ENCODE measurements at places on chromosomes 2 and 18.

- no peak for DNase-seq
Observed at GRCh38 chr2:107215401-107216350, 329.7 kb upstream of the ST6GAL2 start.

DNA sequence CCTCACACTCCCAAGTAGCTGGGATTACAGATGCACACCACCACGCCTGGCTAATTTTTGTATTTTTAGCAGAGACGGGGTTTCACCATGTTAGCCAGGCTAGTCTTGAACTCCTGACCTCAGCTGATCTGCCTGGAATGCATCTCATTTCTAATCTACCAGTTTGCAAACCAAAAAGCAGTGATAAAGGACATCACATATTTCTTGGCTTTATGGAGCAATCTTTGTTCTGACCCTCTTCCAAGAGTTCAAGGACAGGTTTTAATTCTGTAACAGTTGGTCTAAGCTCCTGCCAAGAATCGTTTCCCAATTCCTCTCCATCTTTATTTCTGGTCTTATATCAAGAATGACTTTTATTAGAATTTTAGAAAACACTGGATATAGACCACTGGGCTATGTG is 67.7 kb downstream of the SLC40A1 start:
- no peak for DNase-seq

- no peak for DNase-seq
Observed at GRCh38 chr2:222054813-222055212, 244.0 kb downstream of the PAX3 start.

DNA sequence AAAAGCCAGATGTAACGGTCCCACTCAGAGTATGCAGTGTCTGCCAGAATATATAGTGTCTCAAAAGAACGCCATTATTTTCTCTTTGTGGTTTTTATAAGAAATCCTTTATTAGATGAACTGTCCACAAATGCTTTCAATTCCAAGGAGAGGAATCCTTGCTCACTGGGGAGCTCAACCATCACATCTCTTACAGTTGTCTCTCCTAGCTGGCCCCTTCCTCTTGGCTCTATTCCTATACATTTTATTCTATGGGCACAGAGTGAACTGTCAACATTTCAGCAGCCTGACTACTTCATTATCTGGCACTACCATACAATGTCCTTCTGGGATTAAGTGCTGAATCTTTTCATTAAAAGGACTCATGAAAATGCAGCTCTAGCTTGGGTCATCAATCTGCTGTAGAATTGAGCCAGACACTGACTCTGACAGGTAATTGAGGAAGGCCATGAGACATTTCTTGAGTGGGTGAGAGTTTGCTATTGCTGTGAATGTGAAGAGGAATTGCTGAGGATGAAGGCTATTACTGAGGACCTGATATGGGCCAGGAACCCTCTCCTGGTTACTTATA is 96.5 kb upstream of the THOC1 start:
- DNase-seq: no peak

DNA sequence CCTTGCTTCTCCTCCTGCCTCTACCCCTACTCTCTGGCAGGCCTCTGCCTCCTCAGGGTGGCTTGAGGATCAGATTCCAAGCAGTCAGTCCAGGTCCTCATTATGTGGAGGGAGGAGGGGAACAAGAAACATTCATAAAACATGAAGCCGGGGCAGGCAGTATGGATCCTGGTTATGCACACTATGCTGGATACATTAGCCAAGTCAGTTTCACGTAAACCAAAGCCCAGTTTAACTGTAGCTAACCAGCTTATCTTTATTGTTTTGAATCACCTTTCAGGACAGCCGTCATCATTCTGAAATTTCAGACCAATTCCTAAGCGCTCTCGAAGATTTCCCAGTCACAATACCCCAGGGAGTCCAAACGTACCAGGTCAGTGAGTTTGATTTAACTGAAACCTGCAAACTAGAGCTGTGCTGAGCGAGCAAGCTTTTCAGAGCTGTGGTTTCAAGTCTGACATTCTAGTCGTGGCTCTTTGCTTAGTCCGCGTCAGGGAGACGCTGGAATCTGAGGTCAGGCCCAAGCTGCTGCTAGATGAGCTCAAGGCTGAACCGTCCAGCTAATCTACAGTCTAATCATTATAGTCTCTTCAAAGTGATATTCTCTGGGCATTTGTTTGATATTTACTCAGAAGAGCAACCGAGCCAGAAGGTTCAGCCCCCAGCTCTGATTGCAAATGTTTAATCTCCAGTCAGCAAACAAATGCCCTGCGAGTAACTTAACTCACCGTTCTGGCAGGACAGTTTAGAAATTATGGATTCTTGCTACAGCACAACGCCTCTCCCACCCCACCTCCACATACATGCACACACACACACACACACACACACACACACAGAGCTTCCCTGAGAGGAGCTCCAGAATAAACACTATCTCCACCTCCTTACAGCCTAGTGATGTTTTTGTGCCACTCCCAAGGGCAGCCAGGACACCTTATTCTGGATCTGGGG is 63.8 kb upstream of the BZW1 start:
- DNase-seq: peak; percentile 63

GRCh38 chr18:34704823-34705222 is 5.3 kb upstream of the DTNA start:
- no peak for DNase-seq

GRCh38 chr2:71379086-71379485 is 47.5 kb downstream of the ZNF638 start:
- no peak for DNase-seq

DNA sequence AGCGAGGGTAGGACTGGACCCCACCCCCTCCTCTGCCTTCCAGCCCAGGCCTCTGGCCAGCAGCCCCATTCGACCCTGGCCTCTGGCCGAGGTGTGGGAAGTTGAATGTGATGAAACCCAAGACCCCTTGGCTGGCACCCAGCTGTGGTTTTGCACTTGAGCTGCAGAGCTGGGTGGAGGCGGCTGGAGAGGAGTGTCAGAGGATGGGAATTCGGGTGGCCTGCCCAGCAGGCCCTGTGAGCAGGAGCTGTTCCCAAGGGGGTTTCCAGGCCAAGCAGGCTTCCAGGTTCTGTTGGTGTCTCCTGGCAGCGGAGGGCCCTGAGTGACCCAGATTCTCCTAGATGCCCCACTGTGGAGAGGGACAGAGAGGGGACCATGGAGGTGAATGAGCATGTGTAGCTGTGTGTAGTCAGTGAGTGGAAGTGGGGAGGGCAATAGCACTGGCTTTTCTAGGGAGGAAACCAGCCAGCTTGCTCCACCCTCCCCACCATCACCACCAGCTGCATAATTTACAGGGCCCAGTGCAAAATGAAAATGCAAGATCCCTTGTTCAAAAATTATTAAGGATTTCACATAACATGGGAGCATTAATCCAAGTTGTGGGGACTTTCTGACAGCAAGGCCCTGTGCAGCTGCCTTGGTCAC is 172.2 kb upstream of the HAAO start:
- DNase-seq: no peak

DNA sequence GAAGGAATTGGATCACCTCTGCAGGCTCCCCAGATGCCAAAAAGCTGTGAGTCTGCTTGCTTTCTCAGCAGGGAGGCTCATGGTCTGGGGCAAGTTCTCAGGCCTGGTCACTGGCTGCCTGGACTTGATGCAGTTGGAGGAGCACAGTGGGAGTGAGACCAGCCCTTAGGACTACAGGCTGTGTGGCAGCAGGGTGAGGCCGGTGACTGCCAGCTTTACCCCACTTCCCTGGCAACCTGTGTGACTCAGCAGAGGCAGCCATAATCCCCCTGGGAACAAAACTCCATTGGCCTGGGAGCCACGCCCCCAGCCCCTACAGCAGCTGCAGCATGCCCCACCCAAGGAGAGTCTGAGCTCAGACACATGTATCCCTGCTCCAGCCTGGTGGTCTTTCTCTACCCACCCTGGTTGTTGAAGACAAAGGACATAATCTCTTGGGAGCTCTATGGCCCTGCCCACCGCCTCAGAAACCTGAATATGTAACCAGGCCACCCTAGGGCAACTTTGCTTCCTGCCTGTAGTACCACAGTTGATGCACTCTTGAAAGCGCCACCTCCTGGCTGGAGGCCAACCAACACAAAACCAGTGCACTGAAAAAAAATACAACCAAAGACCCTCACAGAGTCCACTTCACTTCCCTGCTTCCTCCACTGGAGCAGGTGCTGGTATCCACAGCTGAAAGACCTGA is 106.8 kb upstream of the SPATS2L start:
- peak; percentile 20 for DNase-seq

- peak; percentile 90 for DNase-seq
Observed at GRCh38 chr2:49972699-49973098, 818.4 kb upstream of the FSHR start.

DNA sequence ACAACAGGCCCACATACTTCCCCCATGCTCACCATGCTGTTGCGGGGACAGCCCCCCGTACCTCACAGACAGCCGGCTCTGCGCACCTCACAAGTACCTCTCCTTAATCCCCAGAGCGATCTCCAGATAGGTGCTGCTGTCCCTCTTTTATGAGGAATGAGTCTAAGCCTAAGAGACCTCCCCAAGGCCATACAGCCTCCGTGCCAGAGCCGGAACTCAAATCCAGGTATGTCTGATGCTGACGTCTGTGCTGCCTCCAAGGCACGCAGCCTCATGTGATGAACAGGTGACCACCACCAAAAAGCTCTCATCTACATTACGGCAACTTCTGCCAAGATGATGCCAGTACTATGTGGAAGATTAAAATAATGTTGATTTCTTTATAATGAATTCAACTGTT is 85.2 kb downstream of the EIPR1 start:
- no peak for DNase-seq

DNA sequence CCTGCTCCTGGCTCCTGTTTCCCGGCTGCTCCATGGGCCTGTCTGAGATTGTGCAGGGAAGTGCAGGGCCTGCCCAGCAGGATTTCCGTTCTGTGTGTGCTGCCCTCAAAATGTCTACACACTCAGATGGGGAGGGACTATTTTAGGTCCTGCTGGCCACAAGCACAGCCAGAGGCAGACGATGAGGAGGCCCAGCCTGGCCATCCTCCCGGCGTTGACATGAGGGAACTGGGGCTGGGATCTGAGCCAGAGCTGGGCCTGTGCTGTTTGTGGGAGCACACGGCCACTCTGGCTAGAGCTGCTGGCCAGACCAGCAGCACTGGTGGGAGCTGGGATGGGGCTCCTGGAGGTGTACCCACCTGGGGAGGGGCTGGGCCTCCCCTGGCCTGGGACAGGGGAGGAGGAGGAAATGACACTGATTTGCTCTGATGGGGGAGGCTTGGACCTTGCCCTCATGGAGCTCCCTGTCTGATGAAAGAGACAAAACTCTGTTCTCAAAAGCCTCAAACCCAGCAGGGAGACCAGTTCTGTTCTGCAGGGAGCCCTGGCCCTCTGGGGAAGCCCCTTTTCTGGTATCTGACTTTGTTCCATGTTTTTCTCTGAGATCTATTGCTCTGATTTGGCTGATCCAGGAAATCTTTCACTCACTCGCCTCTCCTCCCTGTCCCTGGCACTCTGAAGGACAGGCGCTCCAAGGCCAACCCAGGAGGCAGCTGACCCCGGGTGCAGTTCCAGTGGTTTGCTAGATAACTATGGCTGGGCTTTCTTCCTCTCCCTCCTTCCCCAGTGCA is 161.8 kb downstream of the DYSF start:
- DNase-seq: peak; percentile 5

DNA sequence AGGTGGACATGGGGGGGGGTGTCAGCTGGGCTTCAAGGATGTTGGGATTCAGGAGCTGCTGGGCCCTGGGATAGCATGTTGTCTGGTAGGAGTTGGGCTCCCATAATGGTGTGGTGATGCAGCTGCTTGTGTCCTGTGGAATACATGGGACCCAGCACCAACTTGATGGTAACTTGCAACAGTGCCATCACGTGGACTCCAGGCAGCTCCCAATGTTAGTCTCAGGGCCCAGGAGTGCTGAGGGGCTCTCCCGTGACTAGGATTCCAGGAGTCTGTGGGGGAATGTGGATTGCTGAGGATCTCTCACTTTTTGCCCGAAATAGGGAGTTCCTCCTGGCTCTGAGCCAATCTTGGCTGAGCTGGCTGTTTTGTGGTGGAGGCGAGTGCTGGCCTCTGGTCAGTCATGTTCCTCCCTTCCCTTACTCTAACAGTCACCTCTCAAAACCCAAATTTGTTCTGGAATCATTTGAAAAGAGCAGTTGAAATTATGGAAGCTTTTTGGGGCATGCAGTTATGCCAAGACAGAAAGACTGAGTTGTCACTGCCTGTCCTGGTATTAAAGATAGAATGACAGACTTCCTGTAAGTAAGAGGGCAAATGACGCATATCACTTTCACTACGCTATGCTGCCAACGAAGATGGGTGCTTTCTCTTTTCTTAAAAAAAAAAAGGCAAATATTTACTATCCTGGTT is 607.1 kb downstream of the ADCYAP1 start:
- DNase-seq: no peak

- no peak for DNase-seq
Observed at GRCh38 chr18:13616525-13617035, 109.8 kb downstream of the FAM210A start.

DNA sequence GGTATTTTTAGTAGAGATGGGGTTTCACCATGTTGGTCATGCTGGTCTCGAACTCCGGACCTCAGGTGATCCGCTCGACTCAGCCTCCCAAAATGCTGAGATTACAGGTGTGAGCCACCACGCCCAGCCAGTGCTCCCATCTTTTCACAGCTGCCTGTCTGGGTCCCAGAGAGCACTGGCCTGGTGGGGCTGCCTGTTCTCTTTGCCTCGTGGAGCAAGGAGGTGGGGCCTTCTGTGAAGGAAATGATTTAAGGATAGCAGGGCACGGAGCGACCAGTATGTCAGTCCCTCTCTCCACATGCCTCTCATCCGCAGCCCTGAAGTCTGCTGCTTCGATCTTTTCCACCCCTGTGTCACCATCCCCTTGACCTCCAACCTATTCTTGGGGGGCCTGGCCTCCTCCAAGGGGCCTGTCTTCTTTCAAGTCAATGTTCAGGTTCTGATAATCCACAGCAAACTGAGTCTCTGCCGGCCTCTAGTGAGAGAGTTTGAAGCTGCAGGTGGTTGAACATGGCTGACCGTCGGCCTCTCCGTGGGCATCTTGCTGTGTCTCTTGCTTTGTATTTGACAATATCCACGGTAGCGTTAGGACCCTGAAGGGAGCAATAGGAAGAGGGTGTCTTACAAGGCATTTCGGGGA is 28.2 kb upstream of the GIGYF2 start:
- peak; percentile 51 for DNase-seq

GRCh38 chr2:38599706-38600105 is 3.0 kb downstream of the HNRNPLL start:
- DNase-seq: no peak

DNA sequence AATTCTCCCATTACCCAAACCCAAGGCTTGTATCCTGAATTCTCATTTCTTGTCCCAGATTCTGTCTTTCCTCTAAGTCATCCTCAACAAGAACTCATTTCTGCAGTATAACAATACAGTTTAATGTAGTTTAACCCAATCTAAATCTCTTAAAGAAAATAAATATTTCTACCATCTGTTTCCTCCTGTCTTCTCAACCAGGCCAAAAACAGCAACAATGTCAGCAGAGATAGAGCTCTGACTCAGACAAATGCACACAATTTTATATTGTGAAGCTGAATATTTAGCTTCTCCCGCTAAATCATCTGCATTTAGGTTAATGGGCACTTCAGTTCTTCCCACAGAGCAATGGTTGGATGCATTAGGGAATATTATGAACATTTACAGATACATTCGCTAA is 35.7 kb upstream of the KYNU start:
- no peak for DNase-seq

Data from WERI-Rb-1 (cell line).